Stimulated activated naive CD4-positive, alpha-beta T cell treated with Interleukin-2 at 50 U/mL for 16 hours (primary cell): ENCODE measurements at places on chromosomes 6 and 20.
A peak's percentile ranks its signal among the peaks of the same experiment; 100 is the strongest.

DNA sequence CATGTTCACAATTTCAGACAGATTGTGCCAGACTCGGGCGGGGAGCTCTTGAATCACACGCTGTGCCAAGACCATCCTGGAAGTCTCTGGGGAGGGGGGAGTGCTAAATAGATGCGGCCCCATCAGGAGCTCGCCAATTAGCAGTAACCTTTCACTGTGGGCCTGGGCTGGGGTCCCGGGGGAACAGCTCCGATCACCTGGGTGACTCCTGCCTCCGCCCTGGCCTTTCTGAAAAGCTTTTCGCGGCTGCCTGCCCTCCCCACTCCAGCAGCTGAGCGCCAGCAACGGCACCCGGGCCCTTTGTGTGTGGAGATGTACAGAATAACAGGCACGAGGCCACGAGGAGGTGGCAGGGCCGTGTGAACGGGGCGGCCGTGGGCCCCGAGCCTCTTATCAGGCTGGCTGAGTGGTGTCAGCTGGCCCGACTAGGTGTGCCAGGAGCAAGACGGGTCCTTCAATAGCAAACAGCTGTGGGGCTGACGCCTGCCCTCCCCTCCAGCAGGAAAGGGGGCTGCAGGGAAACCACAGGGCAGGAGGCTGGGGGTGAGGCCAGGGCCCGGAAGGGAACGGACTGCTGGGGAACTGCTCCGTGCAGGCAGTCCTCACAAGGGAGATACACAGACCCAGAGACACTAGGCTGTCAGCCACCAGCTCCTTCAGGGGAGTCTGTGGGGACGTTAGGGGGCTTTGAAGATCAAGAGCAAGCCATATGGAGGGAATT lies 56.8 kb downstream of the NOL4L start:
- no peak for DNase-seq

GRCh38 chr6:119541132-119541905 lies 191.8 kb upstream of the MAN1A1 start:
- DNase-seq: no peak

- no peak for DNase-seq
These were observed 9.5 kb upstream of the ATRN start for GRCh38 chr20:3461211-3461771.

DNA sequence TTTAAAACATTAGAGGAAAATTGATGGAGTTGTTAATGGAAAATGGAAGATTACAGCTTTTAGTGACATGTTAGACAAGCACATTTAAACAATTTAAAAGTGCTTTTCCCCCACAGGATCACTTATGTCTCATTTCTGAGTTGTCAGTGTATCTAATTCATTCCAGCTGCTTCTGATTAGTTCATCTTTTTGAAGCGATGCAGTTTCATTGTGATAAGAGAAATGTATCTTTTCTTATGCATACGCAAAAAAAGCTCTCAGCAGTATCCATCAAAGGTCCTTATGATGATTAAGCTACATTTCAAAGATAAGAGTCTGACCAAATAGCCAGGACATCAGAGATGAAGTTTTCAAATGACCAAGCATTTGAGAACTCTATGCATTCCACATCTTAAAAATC lies 572.6 kb upstream of the SYNCRIP start:
- DNase-seq: no peak

GRCh38 chr6:6863970-6864639 lies 243.7 kb upstream of the RREB1 start:
- no peak for DNase-seq

GRCh38 chr6:154537511-154538325 lies 27.2 kb upstream of the CNKSR3 start:
- DNase-seq: no peak

- DNase-seq: no peak
These were observed 7.2 kb upstream of the FAM50B start for GRCh38 chr6:3841711-3842565.

DNA sequence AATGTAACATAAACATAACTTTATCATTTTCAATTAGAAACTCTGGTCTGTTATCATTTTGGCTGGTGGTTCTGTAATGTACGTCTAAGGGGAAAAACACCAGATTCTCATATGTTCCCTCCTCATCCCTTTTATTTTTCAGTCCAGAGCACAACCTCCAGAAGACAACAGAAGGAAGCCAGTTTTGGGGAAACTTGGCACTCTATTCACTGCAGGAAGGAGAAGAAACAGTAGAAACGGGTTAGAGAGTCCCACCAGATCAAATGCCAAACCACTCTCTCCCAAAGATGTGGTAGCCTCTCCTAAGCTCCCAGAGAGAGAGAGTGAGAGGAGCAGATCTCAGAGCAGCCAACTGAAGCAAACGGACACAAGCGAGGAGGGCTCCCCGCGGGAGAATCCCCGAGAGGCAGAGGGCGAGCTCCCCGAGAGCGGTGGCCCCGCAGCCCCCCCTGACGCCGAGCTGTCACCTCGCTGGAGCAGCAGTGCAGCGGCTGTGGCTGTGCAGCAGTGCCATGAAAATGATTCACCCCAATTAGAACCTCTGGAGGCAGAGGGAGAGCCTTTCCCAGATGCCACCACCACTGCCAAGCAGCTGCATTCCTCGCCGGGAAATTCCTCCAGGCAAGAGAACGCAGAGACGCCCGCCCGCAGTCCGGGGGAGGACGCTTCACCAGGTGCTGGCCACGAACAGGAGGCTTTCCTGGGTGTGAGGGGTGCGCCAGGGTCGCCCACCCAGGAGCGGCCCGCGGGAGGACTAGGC lies 117.8 kb downstream of the RTN4IP1 start:
- DNase-seq: peak; percentile 39

GRCh38 chr6:167795321-167795811 lies 31.3 kb upstream of the AFDN start:
- DNase-seq: no peak

- DNase-seq: no peak
These were observed 65.9 kb downstream of the BCAS1 start for GRCh38 chr20:54004445-54004844.

DNA sequence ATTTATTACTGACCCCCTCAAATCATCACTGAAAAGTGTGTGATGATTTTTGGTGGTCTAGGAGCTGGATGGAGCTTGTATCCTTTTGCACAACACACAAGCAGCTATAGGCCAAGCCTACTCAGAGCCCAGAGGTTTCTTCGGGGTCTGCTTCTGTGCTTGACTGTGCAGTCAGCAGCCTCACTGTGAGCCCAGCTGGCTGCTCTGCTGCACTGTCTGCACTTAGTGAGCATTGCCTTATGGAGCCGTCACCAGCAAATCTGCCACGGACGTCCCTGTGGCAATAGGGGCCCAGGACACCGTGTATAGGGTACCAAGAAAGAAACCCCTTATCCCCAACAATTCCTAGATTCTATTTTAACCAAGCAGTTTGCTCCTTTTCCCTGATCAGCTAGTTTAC lies 38.6 kb upstream of the GMPR start:
- DNase-seq: no peak

DNA sequence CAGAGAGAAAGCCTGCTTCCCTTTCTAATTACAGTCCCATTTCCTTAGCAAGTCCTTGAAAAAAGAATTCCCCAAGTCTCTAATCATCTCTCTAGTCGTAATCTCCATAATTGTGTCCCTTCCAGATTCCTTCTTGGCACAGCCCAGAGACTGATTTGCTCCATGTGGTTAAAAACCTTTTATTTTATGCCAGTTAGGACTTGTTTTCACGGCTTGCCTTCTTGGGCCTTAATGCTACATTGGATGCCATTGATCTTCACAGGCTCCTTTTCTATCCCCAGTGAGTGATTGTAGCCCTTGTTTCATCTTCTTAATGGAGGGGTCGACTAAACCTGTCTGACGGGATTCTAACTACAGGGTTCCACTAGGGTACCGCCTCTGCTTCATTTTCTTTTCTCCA lies 650.6 kb upstream of the ARID1B start:
- DNase-seq: no peak

- no peak for DNase-seq
These were observed 178.3 kb downstream of the THBS2 start for GRCh38 chr6:169075211-169075914.

GRCh38 chr6:136012198-136012887 lies 160.8 kb downstream of the PDE7B start:
- DNase-seq: no peak

- no peak for DNase-seq
These were observed 1.6 kb upstream of the KCNK15 start for GRCh38 chr20:44743916-44744655.

DNA sequence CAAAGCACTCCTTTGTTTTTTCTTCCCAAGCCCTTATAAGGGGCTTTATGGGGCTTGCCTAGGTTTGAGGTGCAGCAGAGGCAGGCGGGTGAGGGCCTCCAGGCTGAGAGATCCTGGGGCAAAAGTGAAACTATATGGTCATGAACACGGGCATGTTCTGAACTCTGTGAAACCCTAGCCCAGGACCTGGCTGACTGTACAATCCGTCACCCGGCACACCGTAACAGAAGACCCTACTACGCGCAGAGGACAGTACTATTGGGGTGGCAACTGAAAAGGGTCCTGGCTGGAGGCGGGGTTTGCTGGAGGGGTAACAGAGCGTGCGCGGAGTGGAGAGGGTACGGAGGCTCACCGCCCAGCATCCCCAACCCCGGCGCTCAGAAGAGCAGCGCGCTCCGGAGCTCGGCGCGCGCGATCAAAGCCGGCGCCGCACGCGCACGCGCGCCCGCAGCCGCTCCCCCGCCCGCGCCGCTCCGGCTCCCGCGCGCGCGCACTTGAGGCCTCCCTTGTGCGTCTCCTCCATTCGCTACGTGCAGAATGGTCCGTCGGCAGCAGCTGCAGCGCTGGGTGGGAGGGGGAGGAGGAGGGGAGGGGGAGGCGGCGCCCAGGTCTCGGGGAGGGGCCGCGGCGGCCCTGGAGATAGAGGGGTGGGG lies 54.2 kb downstream of the MRPL14 start:
- no peak for DNase-seq

DNA sequence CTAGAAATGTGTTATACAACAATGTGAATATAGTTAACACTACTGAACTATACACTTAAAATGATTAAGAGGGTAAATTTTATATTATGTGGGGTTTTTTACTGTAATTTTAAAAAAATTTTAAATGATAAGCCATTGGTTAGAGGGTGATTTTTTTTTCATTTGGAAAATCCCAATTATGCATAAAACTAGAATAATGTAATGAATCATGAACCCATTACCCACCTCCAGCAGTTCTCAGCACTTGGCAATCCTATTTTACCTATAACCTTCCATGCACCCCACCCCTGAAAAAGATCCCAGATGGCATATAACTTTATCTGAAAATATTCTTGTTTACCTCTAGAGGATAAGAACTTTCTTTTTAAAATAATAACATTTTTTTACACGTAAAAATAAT lies 13.7 kb downstream of the KIF3B start:
- DNase-seq: no peak

GRCh38 chr6:148192310-148192709 lies 150.3 kb upstream of the SASH1 start:
- no peak for DNase-seq

DNA sequence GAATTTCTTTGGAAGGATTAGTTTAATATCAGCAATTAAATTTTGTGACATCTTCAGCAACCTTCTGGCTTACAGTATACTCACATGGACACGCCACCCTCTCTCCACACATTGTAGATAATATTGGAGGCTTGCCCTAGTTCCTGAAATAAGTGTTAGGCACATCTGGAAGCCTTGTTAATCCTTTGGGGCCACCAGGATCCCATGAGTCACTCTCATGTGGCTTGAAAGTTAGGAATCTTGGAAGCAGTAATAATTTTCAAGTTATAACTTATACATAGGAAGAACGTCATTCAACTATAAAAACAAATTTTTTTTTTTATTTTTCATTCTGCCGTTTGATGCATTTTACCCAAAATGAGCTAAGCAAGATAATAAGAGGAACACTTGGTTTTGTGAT lies 20.5 kb downstream of the LAMA4 start:
- DNase-seq: no peak

DNA sequence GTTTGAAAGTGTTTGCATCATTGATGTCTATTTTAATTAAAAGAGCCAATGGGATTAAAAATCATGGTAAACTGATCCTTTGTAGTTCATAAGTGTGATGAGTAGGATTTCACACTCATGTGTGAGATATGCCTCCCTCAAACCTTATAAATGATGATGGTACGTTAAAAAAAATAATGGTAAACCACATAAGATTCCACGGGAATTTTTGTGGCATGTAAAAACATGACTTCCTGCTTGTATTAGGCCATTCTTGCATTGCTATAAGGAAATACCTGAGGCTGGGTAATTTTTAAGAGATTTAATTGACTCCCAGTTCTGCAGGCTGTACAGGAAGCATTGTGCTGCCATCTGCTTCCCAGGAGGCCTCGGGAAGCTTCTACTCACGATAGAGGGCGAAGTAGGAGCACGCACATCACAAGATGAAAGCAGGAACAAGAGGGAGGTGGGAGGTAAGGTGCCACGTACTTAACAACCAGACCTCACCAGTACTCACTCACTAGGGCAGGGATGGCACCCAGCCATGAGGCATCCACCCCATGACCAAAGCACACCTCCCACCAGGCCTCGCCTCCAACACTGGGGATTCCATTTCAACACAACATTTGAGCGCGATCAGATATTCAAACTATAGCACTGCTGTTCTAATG lies 187.6 kb upstream of the QKI start:
- no peak for DNase-seq

- no peak for DNase-seq
These were observed 8.0 kb upstream of the TCF21 start for GRCh38 chr6:133880896-133881295.

GRCh38 chr6:30915591-30915946 lies 1.5 kb downstream of the VARS2 start:
- DNase-seq: no peak

- no peak for DNase-seq
These were observed 89.4 kb upstream of the PAK5 start for GRCh38 chr20:9928281-9928737.

- DNase-seq: peak; percentile 65
These were observed 21.5 kb downstream of the OR2B2 start for GRCh38 chr6:27890445-27891319.

DNA sequence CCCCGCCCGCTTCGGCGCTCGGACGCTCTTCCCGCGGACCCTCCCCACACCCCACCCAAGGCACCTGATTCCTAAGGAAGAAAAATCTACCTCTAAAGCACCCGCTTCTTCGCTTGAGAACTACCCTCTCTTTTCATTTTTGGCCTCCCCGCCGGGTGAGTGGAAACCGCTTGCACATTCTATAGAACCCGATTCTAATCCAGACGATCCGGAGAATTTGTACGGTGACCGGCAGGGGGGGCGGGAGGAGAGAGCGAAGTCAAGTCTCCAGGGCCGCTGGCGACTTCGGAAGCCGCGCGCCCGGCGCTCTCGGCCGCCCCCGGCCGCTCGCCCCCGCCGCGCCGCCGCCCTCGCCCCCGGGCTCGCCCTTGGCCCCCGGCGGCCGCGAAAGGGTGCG lies at the start of gene RBM24:
TSS of gene RBM24 (plus strand) at position 262 of the 397 bp plus-strand sequence. CDS start 221 bp downstream, outside the sequence.
- DNase-seq: no peak

DNA sequence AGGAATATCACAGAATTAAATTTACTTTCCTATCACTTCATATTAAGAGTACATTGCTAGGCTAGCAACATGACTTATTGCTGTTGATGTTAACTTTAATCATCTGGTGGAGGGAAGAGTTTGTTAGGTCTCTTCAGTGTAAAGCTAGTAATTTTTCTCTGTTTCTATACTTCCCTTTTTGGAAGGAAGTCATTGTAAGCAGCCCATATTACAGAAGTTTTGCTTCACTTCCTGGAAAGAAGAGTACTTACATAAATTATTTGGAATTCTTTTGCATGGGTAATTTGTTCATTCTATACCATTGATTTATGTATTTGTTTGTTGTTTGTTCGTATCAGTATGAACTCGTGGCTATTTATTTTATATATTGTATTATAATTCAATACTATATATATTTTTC lies 405.2 kb downstream of the RFPL4B start:
- no peak for DNase-seq
